ENCODE measurements at places on chromosomes 12 and 14. TPM values are rescaled to one million over a fixed set of nuclear protein-coding genes. Genes with fewer than 3 reads are reported as not detected.

DNA sequence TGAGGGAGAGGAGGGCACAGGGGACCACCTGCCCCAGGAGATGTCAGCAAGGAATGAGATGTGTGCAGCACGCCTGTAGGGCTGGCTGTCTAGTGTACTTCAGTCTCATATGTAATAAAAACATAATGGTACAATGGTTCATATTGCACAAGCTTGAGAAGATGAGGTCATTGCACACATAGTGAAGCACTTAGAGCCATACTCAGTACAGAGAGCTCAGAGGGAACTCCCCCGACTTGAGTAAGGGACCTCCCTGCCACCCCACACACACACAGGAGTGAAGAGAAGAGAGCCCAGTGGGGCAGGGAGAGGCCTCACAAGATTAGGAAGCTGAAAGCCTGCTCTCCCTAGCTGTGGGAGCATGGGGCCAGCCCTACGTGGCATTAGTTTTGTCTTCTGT lies 61.5 kb downstream of the SLC6A12 start:
- DNase-seq = no peak

IFNG-AS1 gene
- polyA plus RNA-seq = 0.34 TPM

CD4 gene
- 1.1 TPM for polyA plus RNA-seq

GRCh38 chr12:11804130-11804529 lies 154.7 kb downstream of the ETV6 start:
- no peak for DNase-seq

- no peak for DNase-seq
These were observed 947 bp downstream of the TMEM52B start for GRCh38 chr12:10179776-10180181.

GRCh38 chr12:128763395-128763794 lies 60.4 kb downstream of the SLC15A4 start:
- DNase-seq = no peak

IPO4 gene
- 1.8 TPM for polyA plus RNA-seq

DNA sequence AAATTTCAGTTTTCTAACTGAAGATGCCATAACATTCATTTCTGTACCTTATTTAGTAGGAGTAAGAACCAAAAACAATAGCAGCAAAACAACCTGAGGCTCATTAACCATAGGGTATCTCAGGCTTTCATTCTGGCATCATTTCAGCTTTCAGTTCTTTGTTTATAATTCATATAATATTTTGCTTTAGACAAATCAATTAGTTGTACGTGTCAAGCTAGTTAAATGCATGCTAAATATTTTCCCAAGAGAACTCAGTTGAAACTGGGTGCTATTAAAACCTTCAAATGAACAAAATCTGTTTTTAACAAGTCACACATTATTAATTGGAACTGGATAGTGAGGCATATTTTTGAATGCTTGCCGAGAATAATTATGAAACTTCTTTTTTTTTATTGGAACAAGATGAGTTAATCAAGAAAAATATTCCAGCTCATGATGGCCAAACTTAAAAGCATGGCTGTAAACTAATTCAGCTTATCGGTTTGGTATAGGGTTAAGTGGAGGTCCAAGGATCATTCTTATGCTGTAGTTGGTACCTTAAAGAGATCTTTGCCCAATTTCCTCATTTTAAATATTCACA lies 442.7 kb downstream of the BTG1 start:
- no peak for DNase-seq

ADAMTS20 gene
- polyA plus RNA-seq = not detected

DNA sequence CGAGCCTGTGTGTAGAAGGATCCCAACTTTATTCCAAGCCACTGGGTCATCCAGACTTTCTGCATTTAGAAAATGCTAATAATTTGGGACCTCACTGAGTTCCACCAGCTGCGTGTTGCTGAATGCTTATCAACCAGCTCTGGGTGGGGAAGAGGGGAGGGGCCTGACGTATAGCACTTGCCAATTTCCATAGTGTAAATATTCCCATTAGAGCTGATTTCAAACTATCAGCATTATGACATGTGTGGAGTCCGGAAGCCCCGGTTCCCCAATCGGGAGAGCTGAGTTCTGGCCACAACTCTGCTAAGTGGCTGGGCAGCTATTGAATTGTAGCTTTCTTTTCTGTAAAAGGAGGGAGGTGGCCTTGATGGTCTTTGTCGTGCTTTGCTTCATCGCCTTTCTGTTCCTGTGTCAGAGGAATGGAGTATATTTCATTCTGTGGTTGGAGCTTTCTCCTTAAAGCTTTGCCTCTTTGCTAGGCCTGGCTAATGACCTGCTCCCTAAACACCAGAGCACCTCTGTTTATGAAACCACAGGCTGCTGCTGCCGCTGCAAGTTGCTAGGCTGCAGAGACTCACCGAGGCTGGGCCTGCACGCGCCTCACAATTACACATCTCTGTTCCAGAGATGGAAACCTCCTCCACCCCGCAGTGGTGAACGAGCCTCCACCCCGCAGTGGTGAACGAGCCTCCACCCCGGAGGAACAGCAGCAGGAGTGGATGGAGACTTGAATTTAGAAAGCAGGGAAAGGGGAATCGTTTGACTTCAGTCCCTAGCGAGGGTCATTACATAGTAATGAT lies 7.7 kb upstream of the BCL7A start:
- DNase-seq = no peak

DNA sequence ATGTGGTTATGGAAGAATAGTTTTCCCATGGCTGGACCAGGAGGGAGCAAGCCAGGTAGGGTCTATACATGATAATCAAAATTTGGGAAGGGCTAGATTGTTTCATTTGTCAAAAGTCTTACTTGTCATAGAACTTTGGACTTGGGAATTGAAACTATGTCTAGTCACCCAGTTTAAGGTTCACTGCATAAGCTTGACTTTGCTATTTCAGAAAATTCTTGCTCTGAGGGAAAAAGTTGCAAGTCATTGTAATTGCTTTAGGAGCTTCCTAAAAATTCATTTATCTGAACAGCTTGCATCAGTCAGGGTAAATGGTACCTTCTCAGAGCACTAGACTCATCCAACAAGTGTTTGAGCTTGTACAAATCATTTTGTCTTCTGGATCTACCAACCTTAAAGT lies 1194.7 kb downstream of the GALC start:
- DNase-seq = no peak

- no peak for DNase-seq
These were observed 130.6 kb downstream of the SLC35F4 start for GRCh38 chr14:57735276-57735675.

KRT75 gene
- not detected for polyA plus RNA-seq

GRCh38 chr12:93846936-93847516 lies 169.9 kb downstream of the CRADD start:
- no peak for DNase-seq

Data from heart left ventricle (tissue), 16 donors.